ENCODE measurements at places on chromosomes 4 and X.

DNA sequence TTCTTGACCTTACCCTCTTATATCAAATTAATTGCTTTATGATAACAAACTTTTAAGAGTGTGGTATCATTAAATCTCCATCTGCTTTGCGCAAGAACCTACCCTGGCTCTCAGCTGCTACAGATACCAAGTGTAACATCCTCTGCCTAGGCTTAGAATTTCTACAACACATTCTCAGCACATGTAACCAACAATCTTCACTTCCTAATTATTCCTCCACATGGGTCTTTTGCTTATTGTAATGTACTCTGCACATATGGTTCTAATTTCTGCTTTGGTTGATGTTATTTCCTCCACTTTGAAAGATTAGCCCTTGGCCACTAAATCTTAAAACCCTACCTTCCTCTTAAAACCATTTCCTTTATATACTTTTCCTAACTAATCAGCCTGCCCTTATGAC is 242.4 kb downstream of the ARHGAP24 start:
- no peak for DNase-seq

DNA sequence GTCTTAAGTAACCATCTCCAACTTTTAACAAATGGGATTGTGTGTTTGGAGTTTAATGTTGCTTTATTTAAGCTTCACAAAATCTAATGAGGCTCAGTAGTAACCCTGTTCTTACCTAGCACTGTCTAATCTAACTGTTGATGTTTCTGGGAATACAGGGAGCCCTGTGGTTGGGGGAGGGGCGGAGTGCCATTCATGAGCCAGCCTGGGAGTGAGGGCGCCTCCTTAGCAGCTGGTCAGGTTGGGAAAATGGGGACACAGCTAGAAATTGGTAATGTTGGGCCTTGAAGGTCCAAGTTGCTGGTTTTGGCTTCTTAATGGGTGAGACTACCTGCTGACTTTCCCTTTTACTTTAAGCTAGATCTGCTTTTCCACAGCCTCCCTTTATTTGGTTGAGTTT is 22.9 kb upstream of the TADA2B start:
- no peak for DNase-seq

DNA sequence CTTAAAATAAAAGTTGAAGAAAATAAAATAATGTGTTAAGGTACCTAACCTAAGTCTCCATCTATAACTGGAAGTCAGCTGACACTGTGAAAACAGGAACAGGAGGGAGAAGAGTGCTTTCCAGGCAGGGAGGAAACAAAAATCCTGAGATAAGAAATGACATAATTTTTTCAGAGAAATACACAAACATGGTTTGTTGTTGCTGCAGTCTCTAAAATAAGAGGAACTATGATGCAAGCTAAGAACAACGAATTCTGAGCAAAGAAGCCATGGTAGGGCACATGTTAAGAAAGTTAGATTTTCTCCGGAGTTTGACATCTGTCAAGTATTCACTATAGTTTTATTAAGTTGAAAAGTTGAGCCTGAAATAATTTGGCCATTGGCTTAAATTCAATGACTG is 26.9 kb downstream of the PAPSS1 start:
- no peak for DNase-seq

DNA sequence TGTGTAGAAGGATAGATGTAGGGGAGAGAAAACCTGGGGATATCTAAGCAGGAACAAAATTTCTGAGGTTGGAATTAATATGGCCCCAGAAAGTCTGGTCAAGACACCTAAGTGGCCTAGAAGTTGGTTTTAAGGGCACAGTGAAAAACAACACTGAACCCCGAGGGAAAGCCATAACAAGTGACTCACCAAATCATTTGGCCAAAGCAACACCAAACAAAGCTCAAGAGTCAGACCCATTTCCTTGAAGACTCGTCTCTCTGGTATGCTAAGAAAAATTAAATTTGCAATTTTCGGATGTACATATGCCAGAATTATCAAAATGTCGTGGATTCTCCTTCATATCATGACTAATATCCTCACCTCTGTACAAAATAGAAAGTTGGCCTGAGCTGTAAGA is 162.9 kb downstream of the SMIM20 start:
- no peak for DNase-seq

GRCh38 chrX:138756234-138756633 is 44.7 kb upstream of the FGF13 start:
- no peak for DNase-seq

DNA sequence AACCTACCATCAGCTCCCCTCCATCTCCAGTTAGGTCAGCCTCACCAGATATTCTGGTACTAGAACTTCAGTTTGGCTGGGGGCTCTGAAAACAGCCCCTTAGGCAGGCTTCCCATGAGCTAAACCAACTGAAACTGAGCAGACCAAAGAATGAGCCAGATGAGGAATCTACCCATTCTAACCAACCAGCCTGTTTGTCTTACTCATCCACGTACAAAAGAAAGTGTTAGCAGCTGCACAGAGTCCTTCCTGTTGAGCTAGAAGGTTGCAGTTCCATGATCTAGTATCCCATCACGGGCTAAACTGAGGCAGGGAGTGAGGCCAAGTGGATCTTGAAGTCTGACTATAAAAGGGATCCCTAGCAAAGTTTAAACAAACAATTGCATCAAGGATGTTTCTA is 17.5 kb downstream of the MAGEA9B start:
- no peak for DNase-seq

DNA sequence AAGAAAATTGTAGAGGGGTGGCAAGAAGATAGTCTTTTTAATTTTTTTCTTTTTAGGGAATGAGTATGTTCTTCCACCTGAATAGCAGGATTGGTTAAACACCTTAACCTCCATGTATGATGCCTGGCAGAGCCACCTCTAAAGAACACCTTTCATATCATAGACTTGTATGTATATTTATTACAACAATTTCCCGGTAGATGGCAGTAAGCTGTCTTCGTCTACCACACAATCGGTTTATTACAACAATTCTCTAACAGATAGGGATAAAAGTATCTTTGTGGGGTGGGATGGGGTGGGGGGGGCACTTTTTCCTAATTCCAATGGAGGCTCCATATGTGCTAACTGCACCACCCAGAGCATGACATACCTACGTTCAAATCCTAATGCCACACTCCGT is 255.5 kb downstream of the LDB2 start:
- no peak for DNase-seq

- no peak for DNase-seq
These were observed 48.9 kb upstream of the UCP1 start for GRCh38 chr4:140617499-140618248.

GRCh38 chr4:42605264-42605663 is 51.6 kb downstream of the ATP8A1 start:
- DNase-seq, result no peak

GRCh38 chr4:176377780-176378179 is 58.0 kb downstream of the SPCS3 start:
- no peak for DNase-seq

DNA sequence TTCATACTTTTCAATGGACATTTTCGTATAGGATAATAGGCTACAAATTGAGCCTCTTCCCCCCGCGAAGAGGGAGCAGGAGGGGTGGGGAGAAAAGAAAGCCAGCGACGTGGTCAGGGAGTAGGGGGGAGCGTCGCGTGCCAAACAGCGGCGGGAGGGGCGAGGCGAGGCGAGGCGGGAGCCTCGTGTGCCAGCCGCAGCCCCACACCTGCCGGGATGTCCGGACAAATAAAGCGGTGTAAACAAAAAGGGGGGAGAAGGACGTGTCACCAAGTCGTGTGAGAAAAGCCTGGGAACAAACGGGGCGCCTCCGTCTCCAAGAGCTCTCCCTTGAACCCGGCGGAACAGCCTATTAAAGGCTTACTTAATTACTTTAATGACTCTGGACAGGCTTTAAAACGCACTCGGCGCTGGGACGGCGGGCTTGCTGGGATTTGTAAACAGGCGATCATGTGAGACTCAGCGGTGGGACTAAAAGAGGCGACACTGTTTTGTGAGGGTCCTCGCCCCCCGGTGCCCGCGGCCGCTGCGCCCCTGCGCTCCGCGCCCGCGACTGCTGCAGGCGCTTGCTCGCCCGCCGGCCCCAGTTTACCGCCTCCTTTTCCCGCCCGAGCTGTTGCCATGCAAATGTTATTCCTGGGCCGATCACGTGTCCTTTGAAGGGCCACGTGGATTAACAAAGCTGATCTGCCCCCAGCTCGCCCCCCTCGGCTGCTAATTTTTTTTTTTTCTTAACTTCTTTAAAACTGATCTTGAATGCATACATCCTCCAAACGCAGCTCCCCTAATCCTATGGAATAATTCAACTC is at the start of gene HELT:
Gene HELT (plus strand): TSS at position 527 of the 809 bp plus-strand sequence. CDS start 439 bp downstream, outside the sequence.
- DNase-seq, result no peak

DNA sequence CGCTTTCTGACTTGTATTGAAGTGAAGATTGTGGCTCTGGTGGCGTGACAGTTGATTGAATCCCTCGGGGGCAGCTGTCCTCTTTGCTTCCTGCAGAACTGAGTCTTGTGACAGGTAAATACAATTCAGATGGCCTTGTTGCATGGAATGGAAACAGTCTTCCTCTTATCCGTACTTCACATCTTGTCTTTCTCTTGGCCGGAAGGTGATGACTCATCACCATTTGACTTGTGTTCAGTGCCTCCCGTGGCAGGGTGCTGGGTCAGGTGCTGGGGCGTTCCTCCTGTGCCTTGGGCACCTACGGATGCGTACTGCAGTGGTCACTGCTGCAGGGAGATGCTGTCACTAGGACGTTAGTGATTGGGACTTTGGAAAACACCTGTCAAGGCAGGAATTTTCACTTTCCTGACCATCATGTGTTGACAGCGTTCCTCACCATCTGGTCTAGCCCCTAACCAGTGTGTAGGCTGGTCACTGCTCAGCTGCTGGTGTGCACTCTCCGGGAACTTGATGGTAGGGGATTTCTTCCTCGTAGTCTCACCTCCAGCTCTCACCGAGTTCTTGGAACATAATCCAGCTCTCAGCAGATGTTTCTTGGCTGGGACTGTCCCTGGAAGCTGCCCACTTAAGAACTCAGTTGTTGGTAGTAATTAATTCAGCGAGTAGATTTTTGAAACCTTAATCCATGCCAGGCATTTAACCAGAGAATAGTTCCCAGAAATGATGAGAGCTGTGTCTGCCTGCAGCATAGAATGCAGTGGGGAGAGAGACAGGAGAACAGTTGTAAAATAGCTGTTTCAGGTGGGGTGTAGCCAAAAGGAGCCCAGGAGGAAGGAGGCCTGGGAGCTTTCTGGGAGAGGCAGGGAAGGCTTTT is 7.2 kb downstream of the TBC1D14 start:
- DNase-seq, result peak; percentile 62

DNA sequence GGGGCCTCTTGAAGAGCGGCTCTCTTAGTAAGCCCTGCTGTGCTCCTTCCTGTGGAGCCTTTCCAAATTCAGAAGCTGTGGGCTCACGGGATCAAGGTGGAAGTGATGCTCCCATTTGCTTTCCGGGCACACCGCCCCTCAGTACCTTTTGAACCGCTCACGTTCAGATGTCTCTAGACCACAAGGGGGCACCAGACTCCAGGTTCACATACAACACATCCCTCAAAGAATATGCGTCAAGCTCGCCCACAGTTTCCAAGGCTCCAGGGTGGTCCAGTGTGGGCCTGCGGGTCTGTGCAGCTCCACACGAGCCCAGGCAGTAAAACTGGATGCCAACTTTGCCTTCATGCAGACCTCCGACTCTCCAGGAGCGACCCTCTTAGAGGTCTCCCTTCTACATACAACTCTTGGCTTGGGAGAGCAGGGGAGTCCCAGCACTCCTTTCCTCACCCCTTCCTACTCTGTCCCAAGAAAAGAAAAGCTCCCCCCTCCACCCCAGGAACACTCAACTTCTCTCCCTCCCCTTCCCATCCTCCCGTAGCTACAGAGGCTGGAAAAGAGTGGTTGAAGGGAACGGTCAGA is 11.0 kb downstream of the SUPT20HL1 start:
- peak; percentile 66 for DNase-seq

GRCh38 chr4:123661080-123661737 is 264.6 kb downstream of the SPRY1 start:
- DNase-seq, result no peak

- no peak for DNase-seq
These were observed 26.2 kb downstream of the JADE1 start for GRCh38 chr4:128835498-128836222.

- DNase-seq, result no peak
These were observed 189.2 kb downstream of the SHROOM3 start for GRCh38 chr4:76624241-76624681.

DNA sequence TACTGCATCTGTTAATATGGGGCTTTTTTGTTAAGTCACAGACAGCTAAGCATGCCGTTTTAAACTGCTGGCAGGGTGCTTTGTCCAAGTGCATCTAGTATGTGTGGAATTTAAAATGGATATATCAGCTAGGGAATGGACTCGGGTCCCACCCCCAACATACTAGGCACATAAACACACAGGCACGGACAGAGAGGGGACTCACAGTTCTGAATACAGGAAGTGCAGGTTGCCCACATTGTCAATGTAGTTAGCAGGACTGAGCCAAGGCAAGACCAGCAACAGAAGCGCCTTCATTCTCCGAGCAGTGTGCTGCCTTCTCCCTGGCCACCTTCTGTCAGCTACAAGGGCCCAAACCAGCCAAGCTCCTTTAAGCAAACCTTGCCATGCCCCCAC is 33.6 kb downstream of the LNX1 start:
- no peak for DNase-seq

DNA sequence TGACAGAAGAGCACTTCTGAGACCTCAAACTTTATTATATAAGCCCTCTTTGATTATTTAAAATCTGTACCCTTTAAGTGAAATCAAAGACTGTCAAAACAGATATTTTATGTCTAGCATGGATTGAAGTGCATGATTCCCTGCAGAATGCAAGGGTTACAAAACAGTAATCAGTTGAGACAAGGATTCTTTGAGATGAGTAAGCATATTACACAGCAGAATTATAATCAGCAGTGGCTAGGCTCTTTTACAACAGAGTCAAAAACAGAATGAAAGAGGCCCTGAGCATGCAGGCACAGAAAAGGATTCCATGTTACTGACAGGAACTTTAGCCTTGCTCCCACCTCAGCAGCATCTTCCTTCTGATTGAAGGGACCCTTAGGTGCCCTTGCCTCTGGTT is 487.9 kb upstream of the GALNT7 start:
- DNase-seq, result no peak

DNA sequence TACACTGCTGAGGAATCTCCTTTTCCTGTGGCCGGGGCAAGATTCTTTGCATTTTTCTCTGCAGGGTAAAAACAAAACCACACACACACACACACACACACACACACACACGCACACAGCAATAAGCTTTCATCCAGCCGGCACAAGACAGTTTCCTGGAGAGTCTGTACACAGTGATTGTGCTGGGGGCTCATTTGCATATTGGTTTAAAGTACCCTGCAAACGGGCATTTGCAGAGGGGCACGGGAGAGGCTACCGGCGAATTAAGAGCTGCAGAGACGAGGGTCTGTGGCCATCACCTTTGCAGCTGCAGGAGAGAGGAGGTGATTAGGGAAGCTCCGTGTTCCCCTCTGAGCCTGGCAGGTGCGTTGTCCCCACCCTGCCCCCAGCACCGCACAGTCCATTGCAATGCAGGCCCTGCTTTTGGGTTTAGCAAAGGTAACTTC is 219.9 kb downstream of the SHOX start:
- DNase-seq, result no peak

- DNase-seq, result no peak
These were observed 853.7 kb downstream of the FAT4 start for GRCh38 chr4:126168484-126168883.

- DNase-seq, result no peak
These were observed 113.5 kb upstream of the GATB start for GRCh38 chr4:151874328-151874727.

- DNase-seq, result no peak
These were observed 36.0 kb downstream of the RTL9 start for GRCh38 chrX:110394651-110395050.

Measured in activated CD4-positive, alpha-beta T cell treated with anti-CD3 and anti-CD28 coated beads for 4 hours (primary cell).